ENCODE measurements at places on chromosomes 1 and 21.
A peak's percentile ranks its signal among the peaks of the same experiment; 100 is the strongest.

DNA sequence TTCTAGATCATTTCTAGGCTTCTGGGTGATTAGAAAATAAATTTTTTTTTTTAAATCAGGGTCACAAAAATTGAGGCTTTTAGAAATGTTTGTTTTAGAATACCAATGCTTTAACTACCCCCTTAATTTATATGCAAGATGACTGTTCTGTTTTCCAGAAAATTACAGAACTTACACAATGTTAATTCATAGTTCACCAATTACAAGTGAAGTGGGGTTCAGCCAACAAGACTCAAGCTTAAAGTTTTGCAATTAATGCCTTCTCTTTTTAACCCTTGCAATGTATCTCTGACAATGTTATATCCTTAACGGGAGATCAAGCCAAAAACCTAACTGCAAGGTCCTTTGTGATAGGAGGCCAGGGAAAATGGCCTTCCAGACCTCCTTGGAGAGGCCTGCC is 5.6 kb downstream of the PRELP start:
- no peak overlapping the region for H3K4me3 ChIP-seq
- no peak overlapping the region for H3K27ac ChIP-seq
- H3K27me3 ChIP-seq, result peaks cover 4% of the 10 kb centered on the region

- DNase-seq, result no peak
- H3K4me3 ChIP-seq, result no peak overlapping the region
- no peak overlapping the region for H3K27ac ChIP-seq
- H3K27me3 ChIP-seq, result no peaks in the 10 kb centered on the region
- no peaks in the 10 kb centered on the region for H3K36me3 ChIP-seq
Observed at GRCh38 chr1:76298399-76298798, 223.9 kb downstream of the ST6GALNAC3 start.

- H3K4me1 ChIP-seq, result peaks cover 30% of the 10 kb centered on the region
- H3K27me3 ChIP-seq, result peaks cover 33% of the 10 kb centered on the region
- no peaks in the 10 kb centered on the region for H3K36me3 ChIP-seq
- H3K27ac ChIP-seq, result no peak overlapping the region
- H3K4me3 ChIP-seq, result no peak overlapping the region
Observed at GRCh38 chr1:156863631-156864030, 3.0 kb downstream of the NTRK1 start.

GRCh38 chr1:193419295-193419694 is 232.9 kb upstream of the B3GALT2 start:
- H3K4me3 ChIP-seq, result no peak overlapping the region
- H3K36me3 ChIP-seq, result no peaks in the 10 kb centered on the region
- H3K27me3 ChIP-seq, result no peaks in the 10 kb centered on the region
- no peak for DNase-seq

GRCh38 chr1:5826601-5827000 is 165.6 kb downstream of the NPHP4 start:
- no peak for DNase-seq
- H3K4me1 ChIP-seq, result no peaks in the 10 kb centered on the region
- no peak overlapping the region for H3K4me3 ChIP-seq
- H3K27me3 ChIP-seq, result no peaks in the 10 kb centered on the region
- H3K36me3 ChIP-seq, result no peaks in the 10 kb centered on the region

DNA sequence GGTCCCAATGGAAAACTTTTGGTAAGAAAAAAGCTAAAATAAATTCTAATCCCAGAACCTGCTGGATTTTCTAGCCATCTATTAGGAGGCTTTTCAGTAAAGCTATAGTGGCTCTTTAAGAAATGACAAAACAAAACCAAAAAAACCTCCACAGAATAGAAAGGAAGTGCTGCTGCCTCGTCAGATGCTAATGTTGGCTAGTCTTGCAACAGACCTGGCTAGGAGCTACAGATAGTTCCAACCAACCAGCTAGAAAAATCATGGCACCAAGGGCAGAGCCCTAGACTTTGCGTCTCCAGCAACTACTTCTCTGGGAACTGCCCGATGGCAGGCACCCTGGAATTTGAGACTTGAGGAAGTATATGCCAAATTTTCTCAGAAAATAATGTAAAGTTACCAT is 7.6 kb downstream of the CD101 start:
- H3K27ac ChIP-seq, result peak overlapping the region; percentile 22
- H3K4me3 ChIP-seq, result no peak overlapping the region
- no peaks in the 10 kb centered on the region for H3K4me1 ChIP-seq
- H3K36me3 ChIP-seq, result no peaks in the 10 kb centered on the region

- no peak for DNase-seq
- H3K27ac ChIP-seq, result no peak overlapping the region
- no peak overlapping the region for H3K4me3 ChIP-seq
- peaks cover 5% of the 10 kb centered on the region for H3K36me3 ChIP-seq
Observed at GRCh38 chr1:245770156-245770555, 615.4 kb downstream of the KIF26B start.

DNA sequence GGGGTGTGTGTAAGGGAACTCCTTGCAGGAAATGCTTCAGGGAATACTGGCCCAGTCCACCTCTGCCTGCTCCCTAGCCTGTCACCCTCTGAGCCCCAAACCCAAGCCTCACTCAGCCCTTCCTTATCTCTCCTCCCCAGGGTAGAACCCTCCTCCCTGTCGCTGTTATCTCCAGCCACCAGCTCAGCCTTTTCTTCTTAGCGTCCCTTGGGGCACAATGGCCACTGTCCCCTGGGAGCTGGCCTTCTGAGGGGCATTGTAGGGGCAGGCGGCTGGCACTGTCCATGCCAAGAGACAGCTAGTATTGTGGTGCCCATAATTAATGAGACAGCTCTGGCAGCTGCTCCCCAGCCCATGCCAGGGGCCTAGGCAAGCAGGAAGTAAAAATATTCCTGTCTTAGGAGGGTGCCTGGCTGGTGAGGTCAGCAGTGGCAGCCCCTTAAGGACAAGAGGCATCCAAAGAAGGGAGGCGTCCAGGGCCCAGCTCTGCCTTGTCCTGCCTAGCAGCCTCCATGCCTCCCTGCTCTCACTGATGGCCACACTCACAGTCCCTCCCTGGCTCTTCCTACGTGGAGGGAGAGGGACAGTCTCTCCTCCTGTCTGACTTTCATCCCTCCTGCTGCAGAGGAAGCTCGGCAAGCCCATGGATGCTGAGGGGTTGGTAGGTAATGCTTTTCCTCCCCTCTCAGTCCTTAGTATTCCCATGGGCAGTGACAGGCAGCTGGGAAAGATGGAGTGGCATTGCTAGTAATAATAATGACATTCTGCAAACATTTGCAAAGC is 37.5 kb downstream of the KCNQ4 start:
- H3K36me3 ChIP-seq, result no peaks in the 10 kb centered on the region
- no peak for DNase-seq
- no peak overlapping the region for H3K27ac ChIP-seq

DNA sequence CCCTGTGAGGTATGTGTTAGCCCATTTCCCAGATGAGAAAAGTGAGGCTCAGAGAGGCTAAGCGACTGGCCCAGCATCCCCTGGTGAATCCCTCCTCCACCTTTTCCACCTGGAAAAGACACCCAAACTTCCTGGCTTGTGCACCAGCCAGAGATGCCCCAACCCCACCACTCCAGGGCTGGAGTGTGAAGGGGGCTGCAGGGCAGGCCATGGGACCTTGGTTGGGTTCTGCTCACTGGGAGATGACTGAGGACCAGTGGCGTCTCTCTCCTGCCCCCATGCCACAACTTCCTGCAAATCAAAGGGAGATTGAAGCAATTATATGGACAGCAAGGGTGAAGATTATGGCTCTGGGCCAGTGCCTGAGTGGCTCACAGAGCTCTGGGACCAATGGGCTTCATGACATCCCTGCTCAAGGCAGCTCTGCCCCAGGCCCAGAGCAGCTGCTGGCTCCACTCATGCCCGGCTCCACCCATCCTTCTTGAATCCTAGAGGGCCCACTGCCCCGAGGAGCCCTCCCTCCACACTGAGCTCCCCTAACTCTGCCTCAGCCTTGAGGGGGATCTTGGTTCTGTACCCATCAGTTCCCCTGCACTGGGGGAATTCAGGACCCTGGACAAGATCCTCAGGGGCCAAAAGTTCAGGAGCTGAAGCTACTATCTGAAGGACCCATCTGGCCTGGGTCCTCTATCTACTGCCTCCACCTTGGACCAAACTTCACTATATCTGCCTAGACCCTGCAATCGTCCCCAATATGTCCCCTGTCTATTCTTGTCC is 416.9 kb downstream of the PTPRU start:
- H3K36me3 ChIP-seq, result no peaks in the 10 kb centered on the region
- H3K27me3 ChIP-seq, result peaks cover 5% of the 10 kb centered on the region
- DNase-seq, result no peak
- H3K4me1 ChIP-seq, result no peaks in the 10 kb centered on the region
- no peak overlapping the region for H3K27ac ChIP-seq

DNA sequence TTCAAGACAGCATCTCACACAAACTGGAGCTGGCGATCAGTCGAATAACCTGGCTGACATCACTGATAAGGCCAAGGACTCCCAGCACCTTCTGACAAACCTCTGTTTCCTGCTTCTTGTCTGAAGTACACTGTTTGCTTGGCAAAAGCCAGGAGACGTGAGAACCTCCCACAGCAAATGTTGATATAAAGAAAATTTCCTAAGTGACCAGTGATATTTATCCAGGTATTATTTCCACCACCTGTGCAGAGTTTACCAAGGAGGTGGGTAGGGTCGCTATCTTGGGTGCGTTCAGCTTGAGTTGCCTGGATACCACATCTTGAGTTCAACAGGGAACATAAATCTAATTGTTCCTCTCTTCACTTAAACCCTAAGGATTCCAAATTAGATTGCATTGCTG is 72.9 kb downstream of the SETD4 start:
- no peaks in the 10 kb centered on the region for H3K36me3 ChIP-seq
- no peak overlapping the region for H3K4me3 ChIP-seq
- H3K27ac ChIP-seq, result no peak overlapping the region
- no peaks in the 10 kb centered on the region for H3K27me3 ChIP-seq
- DNase-seq, result no peak
- H3K4me1 ChIP-seq, result no peaks in the 10 kb centered on the region

DNA sequence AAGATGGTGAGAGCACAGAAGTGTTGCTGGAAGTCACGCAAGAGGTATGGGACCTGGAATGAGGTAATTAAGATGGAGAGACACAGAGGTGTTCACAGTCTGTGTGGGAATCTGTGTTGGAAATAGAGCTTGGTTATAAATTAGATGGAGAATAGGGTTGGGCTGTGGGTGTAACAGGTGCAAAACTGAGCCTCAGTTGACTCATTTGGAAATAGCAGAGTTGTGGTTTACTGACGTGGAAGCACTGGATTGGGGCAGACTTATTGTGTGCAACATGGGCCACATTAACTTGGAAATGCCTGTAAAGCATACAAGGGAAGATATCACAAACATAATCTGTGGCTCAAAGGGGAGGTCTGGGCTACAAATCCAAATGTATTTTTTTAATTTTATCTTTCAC is 13.0 kb downstream of the CAMSAP2 start:
- H3K27me3 ChIP-seq, result no peaks in the 10 kb centered on the region
- no peak overlapping the region for H3K27ac ChIP-seq
- H3K36me3 ChIP-seq, result no peaks in the 10 kb centered on the region
- DNase-seq, result no peak
- H3K4me3 ChIP-seq, result no peak overlapping the region

DNA sequence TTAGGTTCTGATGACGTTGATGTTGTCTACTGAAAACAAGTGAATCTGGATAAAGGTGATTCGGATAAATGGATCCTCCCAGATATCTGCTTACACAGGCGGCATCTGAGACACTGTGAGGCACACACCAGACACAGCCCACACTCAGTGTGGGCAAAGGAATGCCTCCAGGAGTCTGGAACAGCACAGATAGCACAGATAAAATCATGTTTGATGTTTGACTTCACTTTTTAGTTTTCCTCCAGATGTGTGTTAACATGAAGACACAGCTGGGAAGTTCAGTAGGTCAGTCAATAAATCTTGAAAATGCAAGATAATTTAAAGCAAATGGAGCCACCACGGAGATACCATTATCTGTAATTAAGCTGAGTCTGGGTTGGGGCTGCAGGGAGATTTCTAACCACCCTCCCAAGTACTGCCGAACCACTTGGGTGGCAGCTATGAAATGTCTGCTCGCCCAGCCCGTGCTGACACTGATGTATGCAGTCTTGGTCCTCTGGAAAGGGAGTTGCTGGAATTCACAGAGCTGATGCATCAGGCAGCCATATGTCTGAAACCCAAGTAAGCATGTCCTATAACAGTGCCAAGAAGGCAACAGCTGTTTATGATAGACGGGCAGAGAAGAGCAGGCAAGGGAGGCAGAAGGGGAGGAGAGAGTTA is 11.7 kb downstream of the CAPN9 start:
- no peaks in the 10 kb centered on the region for H3K4me1 ChIP-seq
- H3K27ac ChIP-seq, result no peak overlapping the region
- no peaks in the 10 kb centered on the region for H3K27me3 ChIP-seq
- DNase-seq, result no peak
- H3K4me3 ChIP-seq, result no peak overlapping the region
- H3K36me3 ChIP-seq, result no peaks in the 10 kb centered on the region

DNA sequence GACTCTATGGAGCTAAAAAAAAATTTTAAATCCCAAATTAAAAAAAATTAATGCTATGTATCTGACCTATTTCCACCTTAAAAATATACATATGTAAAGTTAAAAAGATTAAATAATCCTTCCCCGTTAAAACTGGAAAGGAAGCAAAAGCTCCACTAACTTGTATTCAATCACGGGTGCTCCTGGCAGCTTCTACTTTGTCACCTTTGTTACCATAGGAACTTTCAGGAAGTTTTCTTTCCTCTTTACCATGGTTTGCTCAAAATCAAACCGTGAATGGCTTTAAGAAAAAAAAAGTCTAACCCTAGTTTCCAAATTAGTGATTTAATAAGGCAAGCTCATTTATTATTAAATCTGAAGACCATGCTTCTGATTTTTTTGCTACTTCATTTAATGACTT is 3.5 kb downstream of the GPATCH2 start:
- no peak for DNase-seq
- H3K27ac ChIP-seq, result no peak overlapping the region
- no peaks in the 10 kb centered on the region for H3K27me3 ChIP-seq
- H3K4me3 ChIP-seq, result no peak overlapping the region
- H3K4me1 ChIP-seq, result peaks cover 7% of the 10 kb centered on the region
- H3K36me3 ChIP-seq, result no peaks in the 10 kb centered on the region

GRCh38 chr1:27616441-27616840 is 12.5 kb upstream of the AHDC1 start:
- H3K36me3 ChIP-seq, result no peaks in the 10 kb centered on the region
- H3K4me1 ChIP-seq, result peaks cover 41% of the 10 kb centered on the region
- DNase-seq, result no peak
- H3K27me3 ChIP-seq, result no peaks in the 10 kb centered on the region
- no peak overlapping the region for H3K4me3 ChIP-seq

GRCh38 chr1:30778154-30778978 is 20.8 kb upstream of the LAPTM5 start:
- peaks cover 9% of the 10 kb centered on the region for H3K4me1 ChIP-seq
- H3K4me3 ChIP-seq, result no peak overlapping the region
- no peaks in the 10 kb centered on the region for H3K36me3 ChIP-seq
- no peak overlapping the region for H3K27ac ChIP-seq
- no peak for DNase-seq
- H3K27me3 ChIP-seq, result no peaks in the 10 kb centered on the region

GRCh38 chr1:248755517-248755916 is at the start of gene LYPD8:
Gene LYPD8 (minus strand): TSS chr1:248755759. CDS start chr1:248751081, 4,678 bp downstream.
- no peak for DNase-seq
- no peaks in the 10 kb centered on the region for H3K27me3 ChIP-seq
- no peak within 1 kb of the TSS for H3K27ac ChIP-seq
- H3K4me1 ChIP-seq, result peaks cover 5% of the 10 kb centered on the region
- no peaks in the 10 kb centered on the region for H3K36me3 ChIP-seq

- no peak overlapping the region for H3K4me3 ChIP-seq
- peaks cover 9% of the 10 kb centered on the region for H3K4me1 ChIP-seq
- H3K36me3 ChIP-seq, result peaks cover 82% of the 10 kb centered on the region
- no peak for DNase-seq
- no peak overlapping the region for H3K27ac ChIP-seq
- no peaks in the 10 kb centered on the region for H3K27me3 ChIP-seq
Observed at GRCh38 chr21:43794857-43795256, 5.5 kb downstream of the RRP1 start.
